Sigmoid colon (tissue), 7 donors: ENCODE measurements at places on chromosomes 11 and 22. TPM values are rescaled to one million over a fixed set of nuclear protein-coding genes. Genes with fewer than 3 reads are reported as not detected.

Gene ZDHHC13
- 7.2 TPM for total RNA-seq

Gene MUC5AC
- under 0.01 TPM for total RNA-seq

Gene PGR
- 12.2 TPM for total RNA-seq

Gene MN1
- 21.3 TPM for total RNA-seq

Gene OR10AG1
- total RNA-seq = not detected

DNA sequence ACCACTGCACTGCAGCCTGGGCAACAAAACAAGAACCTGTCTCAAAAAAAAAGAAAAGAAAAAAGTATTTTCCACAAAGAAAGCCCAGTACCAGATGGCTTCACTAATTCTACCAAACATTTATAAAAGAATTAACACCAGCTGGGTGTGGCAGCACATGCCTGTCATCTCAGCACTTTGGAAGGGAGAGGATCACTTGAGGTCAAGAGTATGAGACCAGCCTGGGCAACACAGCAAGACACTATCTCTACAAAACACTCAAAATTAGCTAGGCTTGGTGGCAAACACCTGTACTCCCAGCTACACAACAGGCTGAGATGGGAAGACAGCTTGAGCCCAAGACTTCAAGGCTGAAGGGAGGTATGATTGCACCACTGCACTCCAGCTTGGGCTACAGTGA is 20.1 kb downstream of the RSF1 start:
- H3K4me3 ChIP-seq = no peak overlapping the region
- DNase-seq = no peak

GRCh38 chr11:34239465-34240149 is 118.2 kb downstream of the ABTB2 start:
- no peak overlapping the region for H3K4me3 ChIP-seq
- H3K27ac ChIP-seq = no peak overlapping the region
- no peak for DNase-seq
- peaks cover 12% of the 10 kb centered on the region for H3K4me1 ChIP-seq

DNA sequence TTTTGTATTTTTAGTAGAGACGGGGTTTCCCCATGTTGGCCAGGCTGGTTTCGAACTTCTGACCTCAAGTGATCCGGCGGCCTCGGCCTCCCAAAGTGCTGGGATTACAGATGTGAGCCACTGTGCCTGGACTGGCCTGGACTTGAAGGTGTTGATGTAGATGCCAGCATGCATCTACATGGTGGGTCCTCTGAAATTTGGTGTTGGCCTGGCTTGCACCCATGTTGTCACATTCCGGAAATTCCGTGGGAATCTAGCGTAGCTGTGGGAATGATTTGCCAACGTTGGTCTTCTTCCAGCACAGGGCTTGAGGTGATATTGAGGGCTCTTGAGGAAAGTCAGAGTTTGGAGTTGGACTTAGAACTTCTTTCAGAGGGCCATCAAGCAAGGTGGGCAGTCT is 6.5 kb downstream of the PACS1 start:
- H3K4me1 ChIP-seq = peaks cover 21% of the 10 kb centered on the region
- H3K27ac ChIP-seq = no peak overlapping the region
- no peak for DNase-seq
- H3K27me3 ChIP-seq = no peaks in the 10 kb centered on the region
- H3K36me3 ChIP-seq = no peaks in the 10 kb centered on the region

DNA sequence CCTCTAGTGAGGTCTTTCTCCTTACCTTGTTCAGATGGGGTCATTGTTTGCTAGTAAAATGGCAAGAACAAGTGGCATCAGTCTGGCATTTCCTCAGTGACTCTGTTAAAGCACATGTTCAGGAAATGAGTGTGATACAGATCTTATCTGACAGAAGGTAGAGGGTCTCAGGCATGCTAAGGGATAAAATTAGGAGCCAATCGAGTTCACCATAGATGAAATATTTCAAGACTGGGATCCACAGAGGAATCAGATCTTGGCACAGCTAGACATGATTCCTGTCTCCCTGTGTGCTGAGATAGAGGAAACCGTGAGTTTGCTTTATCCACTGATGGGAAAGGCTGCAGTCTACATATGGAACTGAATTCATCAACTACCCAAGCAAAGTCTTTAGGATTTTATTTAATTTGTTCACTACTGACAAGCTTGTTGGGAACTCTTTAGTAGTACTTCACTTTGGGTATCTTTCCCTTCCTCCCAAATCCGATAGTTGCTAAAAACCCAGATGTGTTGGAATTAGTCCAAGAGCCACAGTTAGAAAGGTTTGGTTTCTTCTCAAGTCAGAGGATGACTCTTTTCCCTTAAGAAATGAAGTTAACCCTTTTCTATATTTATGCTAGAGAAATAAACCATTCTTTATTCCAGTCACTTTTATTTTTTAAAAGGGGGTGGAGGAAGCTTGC is 18.4 kb downstream of the FAM118B start:
- no peaks in the 10 kb centered on the region for H3K27me3 ChIP-seq
- H3K36me3 ChIP-seq = no peaks in the 10 kb centered on the region
- no peak overlapping the region for H3K27ac ChIP-seq

DNA sequence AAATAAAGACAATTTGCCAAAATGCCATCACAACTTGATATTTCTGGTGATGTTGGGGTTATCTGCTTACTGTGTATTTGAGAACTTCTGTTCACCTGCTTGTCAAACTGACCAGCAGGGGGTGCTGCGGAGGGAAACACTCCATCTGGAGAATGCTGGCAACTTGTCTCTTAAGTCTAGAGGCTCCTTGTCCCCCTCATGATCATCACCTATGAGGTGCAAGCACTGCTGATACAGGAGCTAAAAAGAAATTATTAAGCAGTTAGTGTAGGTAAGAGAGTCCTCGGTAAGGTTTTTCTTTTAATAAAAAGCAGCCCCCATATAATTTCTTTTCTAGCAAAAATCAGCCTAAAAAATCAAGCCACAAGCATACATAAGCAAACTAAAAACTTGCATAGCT is 32.7 kb upstream of the GLYATL1B start:
- DNase-seq = peak; percentile 75
- H3K27me3 ChIP-seq = peaks cover 4% of the 10 kb centered on the region
- peaks cover 4% of the 10 kb centered on the region for H3K4me1 ChIP-seq
- H3K36me3 ChIP-seq = no peaks in the 10 kb centered on the region
- H3K4me3 ChIP-seq = no peak overlapping the region

- H3K4me3 ChIP-seq = no peak overlapping the region
- peaks cover 9% of the 10 kb centered on the region for H3K4me1 ChIP-seq
These were observed 41.3 kb downstream of the CD6 start for GRCh38 chr11:61012737-61013215.

GRCh38 chr11:129374081-129374992 is 1.3 kb upstream of the BARX2 start:
- peaks cover 39% of the 10 kb centered on the region for H3K4me1 ChIP-seq
- H3K36me3 ChIP-seq = no peaks in the 10 kb centered on the region
- peaks cover 41% of the 10 kb centered on the region for H3K27me3 ChIP-seq
- DNase-seq = no peak

DNA sequence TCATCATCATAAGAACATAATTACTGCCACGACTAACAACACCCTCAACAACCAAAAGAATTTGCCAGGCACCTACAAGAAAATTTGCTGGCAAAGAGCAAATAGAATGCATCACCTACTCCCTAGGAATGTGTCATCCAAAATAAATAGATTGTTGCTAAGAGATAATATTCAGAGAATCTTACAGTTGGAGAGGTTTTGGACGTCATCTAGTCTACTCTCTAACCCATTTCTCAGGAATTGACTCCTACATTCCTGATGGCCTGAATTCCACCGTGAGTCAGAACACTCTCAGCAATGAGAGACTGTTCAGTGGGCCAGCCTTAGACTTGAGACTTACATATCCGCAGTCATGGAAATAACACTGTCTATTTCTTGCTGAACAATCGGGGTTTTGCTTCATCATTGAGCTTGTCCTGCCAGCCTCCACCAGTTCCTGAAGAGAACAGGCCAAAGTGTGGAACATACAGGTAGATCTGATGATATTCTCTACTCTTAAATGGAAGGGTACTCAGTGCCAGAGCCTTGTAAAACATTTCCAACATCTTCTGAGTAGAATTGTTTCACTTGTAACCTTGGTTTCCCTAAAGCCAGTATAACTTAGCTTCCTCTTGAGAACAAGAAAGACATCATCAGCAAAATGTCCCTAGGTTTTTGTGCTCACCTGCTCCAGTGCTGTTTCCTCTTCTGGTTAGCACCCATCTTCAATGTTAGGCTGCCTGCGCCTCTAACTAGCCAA is 8.3 kb downstream of the KIRREL3 start:
- no peak overlapping the region for H3K27ac ChIP-seq
- H3K36me3 ChIP-seq = no peaks in the 10 kb centered on the region
- H3K4me3 ChIP-seq = no peak overlapping the region
- no peaks in the 10 kb centered on the region for H3K4me1 ChIP-seq
- DNase-seq = no peak

GRCh38 chr11:133347988-133348387 is 184.3 kb downstream of the OPCML start:
- H3K4me1 ChIP-seq = no peaks in the 10 kb centered on the region
- no peak overlapping the region for H3K27ac ChIP-seq
- DNase-seq = no peak
- H3K4me3 ChIP-seq = no peak overlapping the region
- no peaks in the 10 kb centered on the region for H3K36me3 ChIP-seq

DNA sequence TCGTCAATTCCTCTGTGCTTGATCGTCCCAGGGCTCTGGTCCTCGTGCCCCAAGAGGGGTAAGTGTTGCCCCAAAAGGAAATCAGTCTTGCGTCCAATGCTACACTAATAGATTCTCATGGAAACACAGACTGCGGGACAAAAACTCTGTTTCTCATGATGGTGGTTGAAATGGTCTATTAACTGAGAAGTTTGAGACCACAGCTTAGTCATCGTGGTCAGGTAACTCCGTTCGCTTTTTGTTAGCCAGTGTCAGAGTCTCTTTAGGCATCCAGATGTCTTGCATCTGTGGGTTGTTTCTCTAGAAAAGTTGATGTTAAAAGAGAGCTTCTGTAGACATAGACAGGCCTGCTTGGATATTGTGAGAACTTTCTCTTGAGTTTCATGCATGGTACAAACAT is 104.6 kb upstream of the SORL1-AS1 start:
- no peaks in the 10 kb centered on the region for H3K36me3 ChIP-seq
- no peak for DNase-seq
- no peak overlapping the region for H3K4me3 ChIP-seq
- no peaks in the 10 kb centered on the region for H3K4me1 ChIP-seq
- no peaks in the 10 kb centered on the region for H3K27me3 ChIP-seq

DNA sequence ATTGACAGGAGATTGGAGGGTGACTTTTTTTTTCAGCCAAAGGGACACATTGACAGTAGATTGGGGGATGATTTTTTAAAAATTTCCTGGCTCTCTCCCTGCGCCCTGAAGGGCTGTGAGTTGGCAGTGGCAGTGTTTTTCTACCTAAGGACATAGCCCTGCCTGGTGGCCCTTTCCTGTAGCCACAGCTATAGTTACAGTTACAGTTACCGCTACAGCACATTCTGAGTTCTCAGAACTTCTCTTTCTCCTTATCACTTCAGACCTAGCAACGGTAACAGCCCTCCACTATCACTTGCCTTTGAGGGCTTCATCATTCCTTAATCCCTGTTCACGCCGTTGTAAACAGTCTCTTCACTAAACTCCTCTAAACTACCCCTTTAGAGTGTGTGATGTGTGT is 684 bp downstream of the MRGPRX2 start:
- no peak overlapping the region for H3K4me3 ChIP-seq
- no peaks in the 10 kb centered on the region for H3K4me1 ChIP-seq
- H3K27ac ChIP-seq = no peak overlapping the region
- H3K27me3 ChIP-seq = no peaks in the 10 kb centered on the region
- no peaks in the 10 kb centered on the region for H3K36me3 ChIP-seq

DNA sequence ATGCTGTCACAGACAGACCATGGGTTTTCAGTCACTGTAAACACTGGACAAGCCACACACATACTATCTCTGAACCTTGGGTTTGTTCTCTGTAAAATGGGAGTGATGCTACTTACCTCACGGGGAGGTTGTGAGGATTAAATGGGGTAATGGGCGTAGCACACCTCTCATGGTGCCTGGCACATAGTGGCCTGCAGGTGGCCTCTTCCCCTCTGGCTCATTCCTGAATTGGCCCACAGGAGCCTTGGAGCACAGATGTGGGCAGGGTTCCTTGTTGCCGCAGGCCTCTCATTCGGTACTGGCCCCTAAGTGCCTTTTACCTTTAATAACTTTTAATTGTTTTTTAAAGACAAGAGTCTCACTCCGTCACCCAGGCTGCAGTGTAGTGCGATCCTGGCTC is 11.7 kb downstream of the MICAL2 start:
- no peak overlapping the region for H3K4me3 ChIP-seq
- peak overlapping the region; percentile 92 for H3K27ac ChIP-seq
- DNase-seq = no peak

GRCh38 chr11:13105237-13105844 is 96.2 kb downstream of the RASSF10 start:
- DNase-seq = no peak
- H3K4me3 ChIP-seq = no peak overlapping the region
- no peaks in the 10 kb centered on the region for H3K4me1 ChIP-seq
- no peak overlapping the region for H3K27ac ChIP-seq
- no peaks in the 10 kb centered on the region for H3K27me3 ChIP-seq
- H3K36me3 ChIP-seq = no peaks in the 10 kb centered on the region

- H3K27me3 ChIP-seq = no peaks in the 10 kb centered on the region
- peak overlapping the region; percentile 95 for H3K27ac ChIP-seq
- DNase-seq = no peak
- no peak overlapping the region for H3K4me3 ChIP-seq
These were observed 2.9 kb downstream of the MICAL3 start for GRCh38 chr22:18021431-18021830.
